ENCODE measurements at places on chromosomes 12 and 14. TPM values are rescaled to one million over a fixed set of nuclear protein-coding genes. Genes with fewer than 3 reads are reported as not detected.

DNA sequence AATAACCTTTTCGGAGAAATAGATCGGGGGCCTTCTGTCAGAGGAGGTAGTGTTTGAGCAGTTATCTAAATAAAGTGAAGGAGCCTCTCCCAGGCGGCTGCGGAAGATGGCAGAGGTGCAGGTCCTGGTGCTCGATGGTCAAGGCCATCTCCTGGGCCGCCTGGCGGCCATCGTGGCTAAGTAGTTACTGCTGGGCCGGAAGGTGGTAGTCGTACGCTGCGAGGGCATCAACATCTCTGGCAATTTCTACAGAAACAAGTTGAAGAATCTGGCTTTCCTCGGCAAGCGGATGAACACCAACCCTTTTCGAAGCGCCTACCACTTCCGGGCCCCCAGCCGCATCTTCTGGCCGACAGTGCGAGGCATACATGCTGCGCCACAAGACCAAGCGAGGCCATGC lies 186.1 kb downstream of the KTN1 start:
- no peak for DNase-seq

- DNase-seq, result no peak
Measured at GRCh38 chr12:113271466-113271852, 50.2 kb downstream of the TPCN1 start.

DNA sequence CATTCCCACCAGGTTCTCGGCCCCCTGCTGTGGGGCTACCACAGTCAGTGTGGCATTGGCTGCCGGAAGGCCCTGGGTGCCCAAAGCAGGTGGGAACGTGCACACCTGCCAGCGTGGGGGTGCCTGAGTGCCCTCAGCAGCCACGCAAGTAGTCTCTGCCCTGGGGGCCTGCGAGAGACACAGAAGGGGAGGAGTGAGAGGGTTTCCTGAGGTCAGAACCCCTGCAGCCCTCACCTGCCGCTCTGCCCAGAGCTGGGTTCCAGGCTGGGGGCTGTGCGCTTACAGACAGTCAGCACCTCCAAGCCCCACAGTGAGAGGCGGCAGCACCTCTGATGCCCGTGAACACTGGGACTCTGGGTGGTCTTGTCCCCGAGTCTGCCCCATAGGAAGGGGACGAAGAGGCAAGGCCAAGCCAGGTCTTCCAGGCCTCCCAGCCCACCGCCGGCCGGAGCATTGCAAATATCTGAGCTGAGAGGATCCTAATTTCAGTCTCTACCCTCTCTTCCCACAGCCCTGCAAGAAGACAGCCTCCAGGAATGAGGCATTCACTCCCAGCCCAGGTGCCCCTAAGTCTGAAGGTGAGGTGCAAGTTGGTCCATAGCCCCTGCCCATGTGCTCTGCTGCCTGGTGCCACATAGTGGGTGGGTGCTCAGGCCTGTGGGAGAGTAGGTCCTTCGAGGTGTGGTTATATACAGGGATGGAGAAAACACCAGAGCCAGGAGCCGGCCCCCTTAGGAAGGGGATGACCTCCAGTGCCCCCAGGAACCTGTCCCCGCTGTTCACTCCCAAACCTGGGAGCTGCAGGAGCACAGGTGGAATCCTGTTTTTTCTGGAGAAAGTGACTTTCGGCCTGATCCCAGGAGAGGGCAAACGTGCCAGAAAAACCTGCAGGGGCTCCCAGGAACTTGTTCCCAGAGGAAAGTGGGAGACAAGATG lies 291.1 kb upstream of the RTL1 start:
- no peak for DNase-seq

The R3HDM2 gene
- total RNA-seq, result 24.4 TPM

The VPS37B gene
- 15.8 TPM for total RNA-seq

Measured in NCI-H460 (cell line).